Retinal pigment epithelial cell (primary cell): ENCODE measurements at places on chromosomes 11 and 22.

DNA sequence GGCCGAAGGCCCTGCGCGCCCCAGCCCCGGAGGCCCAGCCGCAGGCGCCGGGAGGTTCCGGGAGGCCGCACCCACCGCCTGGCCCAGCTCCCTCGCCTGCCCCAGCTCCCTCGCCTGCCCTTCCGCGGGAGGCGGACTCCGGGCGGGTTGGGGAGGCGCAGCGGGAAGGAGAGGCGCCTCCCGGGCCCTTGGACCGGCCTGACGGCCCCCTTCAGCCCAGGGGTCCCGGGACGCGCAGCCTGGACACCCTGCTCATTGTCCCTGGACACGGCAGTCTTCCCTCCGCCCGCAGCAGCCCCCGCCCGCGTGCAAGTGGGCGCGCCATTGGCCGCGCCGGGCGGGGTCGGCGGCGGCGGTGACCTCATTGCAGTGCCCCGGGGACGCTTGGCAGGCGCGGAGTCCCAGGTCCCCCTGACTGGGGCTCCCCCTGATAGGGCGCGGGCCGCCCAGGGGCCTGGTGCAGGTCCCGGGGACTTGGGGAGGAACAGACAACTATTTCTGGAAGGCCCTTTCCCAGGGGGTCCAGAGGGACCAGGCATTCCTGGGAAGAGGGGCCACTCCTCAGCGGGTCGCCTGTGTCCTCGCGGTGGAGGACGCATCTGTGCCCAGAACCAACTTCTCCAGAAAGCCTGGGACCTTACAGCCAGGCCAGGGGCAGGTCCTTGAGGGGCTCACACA lies 501 bp downstream of the CD151 start:
- DNase-seq = no peak

GRCh38 chr22:23177197-23177596 lies 3.1 kb upstream of the BCR start:
- DNase-seq = no peak

DNA sequence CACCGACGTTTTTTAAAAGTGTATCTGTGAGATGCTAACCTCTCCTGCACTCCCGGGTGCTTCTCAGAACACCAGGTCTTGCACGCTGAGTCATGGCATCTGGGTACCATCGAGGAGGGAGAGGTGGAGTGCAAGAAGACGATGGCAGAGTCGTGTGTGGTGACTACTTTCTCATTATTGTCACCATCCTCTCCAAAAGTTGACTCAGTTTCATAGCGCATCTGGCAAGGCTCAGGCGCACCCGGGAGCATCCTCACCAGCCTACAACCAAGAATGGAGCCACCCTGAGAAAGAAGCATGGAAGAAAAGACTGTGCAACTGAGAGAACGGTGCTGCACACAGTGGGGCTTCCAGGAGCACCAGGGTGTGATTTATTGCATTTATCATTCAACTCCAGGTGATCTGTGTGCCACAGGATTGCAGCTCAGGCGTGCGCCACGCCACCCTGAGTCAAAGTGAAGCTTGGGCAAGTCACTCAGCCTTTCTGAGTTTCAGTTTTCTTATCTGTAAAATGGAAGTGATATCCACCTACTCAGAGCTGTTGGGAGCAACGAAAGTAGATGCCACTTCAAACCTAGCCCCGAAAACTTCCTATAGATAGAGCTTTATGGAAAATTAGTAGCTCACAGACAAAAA lies 65.4 kb downstream of the LINC01488 start:
- DNase-seq = no peak

GRCh38 chr22:23113067-23113846 lies 28.5 kb downstream of the RSPH14 start:
- no peak for DNase-seq

DNA sequence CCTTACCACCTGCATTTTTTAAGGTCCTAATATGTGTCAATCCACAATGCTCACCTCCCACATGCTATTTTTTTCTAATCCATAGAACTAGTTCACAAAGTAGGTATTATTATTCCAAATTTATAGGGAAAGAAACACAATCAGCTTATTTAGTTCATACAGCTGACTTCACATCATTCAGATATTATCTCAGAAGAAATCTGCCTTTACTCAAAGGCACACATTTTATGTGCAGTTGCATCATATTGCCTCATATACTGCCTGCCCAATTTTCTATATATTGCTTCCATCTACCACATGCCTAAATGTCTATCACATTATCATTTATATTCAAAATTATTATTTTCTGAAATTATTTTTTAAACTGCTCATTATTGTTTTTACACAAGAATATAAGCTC lies 88.7 kb upstream of the LUZP2 start:
- DNase-seq = no peak
